ENCODE measurements at places on chromosomes 3 and 15.

- no peaks in the 10 kb centered on the region for H3K27me3 ChIP-seq
- H3K4me1 ChIP-seq: no peaks in the 10 kb centered on the region
- H3K4me3 ChIP-seq: no peak overlapping the region
- DNase-seq: no peak
- H3K36me3 ChIP-seq: no peaks in the 10 kb centered on the region
- no peak overlapping the region for H3K27ac ChIP-seq
These were observed 1326.3 kb upstream of the CADM2 start for GRCh38 chr3:83632526-83632925.

- DNase-seq: no peak
- peaks cover 29% of the 10 kb centered on the region for H3K36me3 ChIP-seq
- no peak overlapping the region for H3K4me3 ChIP-seq
- peaks cover 37% of the 10 kb centered on the region for H3K4me1 ChIP-seq
These were observed 164.5 kb downstream of the TNIK start for GRCh38 chr3:171295484-171296373.

DNA sequence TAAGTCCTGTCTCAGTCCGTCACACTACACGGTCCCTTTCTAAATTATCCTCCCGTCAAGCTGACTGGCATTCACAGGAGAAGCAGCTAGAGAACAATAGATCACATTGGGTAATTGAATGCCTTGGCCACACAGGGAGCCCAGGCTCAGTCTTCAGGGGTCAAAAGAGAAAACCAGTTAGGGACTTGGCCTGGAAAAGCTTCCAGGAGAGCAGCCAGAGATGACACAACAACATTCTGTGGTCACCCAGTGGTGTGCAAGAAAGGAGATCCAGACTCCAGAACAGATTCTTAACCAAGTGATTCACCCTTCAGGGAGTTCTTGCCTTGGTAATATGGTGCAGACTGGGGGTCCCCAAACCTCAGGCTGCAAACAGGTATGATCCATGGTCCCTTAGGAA lies 15.9 kb downstream of the ARHGAP31 start:
- no peak for DNase-seq
- H3K36me3 ChIP-seq: no peaks in the 10 kb centered on the region
- no peaks in the 10 kb centered on the region for H3K4me1 ChIP-seq
- H3K27me3 ChIP-seq: peaks cover 12% of the 10 kb centered on the region
- no peak overlapping the region for H3K27ac ChIP-seq

- no peak overlapping the region for H3K4me3 ChIP-seq
- no peaks in the 10 kb centered on the region for H3K27me3 ChIP-seq
- no peak for DNase-seq
- H3K4me1 ChIP-seq: no peaks in the 10 kb centered on the region
- no peak overlapping the region for H3K27ac ChIP-seq
These were observed 126.4 kb downstream of the IMPG2 start for GRCh38 chr3:101193957-101194356.

GRCh38 chr3:152204218-152204617 lies 64.5 kb upstream of the MBNL1 start:
- no peak for DNase-seq
- no peaks in the 10 kb centered on the region for H3K27me3 ChIP-seq
- H3K4me1 ChIP-seq: peaks cover 67% of the 10 kb centered on the region
- peak overlapping the region; percentile 86 for H3K27ac ChIP-seq

Data from activated naive CD4-positive, alpha-beta T cell treated with anti-CD3 and anti-CD28 coated beads, Interleukin-2, amount 10 ng/mL, durations not matched to agents 7 days and 5 days (primary cell).